ENCODE measurements at places on chromosomes 4 and X.

- DNase-seq = no peak
These were observed 71.4 kb downstream of the LDB2 start for GRCh38 chr4:16827045-16827444.

GRCh38 chrX:23422912-23423311 lies 88.3 kb downstream of the PTCHD1 start:
- no peak for DNase-seq

- no peak for DNase-seq
These were observed 71.8 kb downstream of the PRKG2 start for GRCh38 chr4:81143183-81143582.

DNA sequence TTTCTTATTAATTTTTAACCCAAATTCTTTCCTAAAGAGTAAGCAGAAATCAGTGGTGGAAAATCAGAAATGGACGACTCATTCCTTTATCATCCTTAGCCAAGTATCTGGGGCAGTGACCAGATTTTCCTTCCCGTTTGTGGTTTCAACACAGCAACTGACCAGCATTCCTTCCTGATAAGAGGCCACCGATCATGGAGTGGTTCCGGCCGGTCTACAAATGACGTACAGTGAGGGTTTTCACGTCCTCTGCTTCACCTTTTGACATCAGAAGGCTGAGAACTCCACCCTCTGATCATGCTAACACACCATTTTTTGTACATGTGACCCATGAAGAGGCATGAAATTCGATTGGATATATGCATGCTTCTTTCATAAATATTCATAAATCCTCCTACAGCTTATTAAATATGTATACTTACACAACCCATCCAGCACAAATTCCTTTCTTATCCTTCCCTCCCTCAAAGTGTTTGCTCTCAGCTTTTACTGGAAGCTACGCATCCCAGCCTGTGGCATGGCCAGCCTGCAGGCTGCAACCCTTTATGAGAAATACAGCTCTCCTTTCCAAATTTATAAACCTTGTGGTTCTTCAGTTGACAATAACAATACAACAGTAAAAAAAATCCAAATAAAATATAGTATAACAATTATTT lies 173.0 kb upstream of the CASK start:
- peak; percentile 91 for DNase-seq

- no peak for DNase-seq
These were observed 29.1 kb downstream of the STAG2 start for GRCh38 chrX:123990602-123991001.

- DNase-seq = no peak
These were observed 473.8 kb downstream of the SPRY1 start for GRCh38 chr4:123870216-123870876.

GRCh38 chr4:25065431-25065858 lies 34.7 kb upstream of the LGI2 start:
- no peak for DNase-seq

DNA sequence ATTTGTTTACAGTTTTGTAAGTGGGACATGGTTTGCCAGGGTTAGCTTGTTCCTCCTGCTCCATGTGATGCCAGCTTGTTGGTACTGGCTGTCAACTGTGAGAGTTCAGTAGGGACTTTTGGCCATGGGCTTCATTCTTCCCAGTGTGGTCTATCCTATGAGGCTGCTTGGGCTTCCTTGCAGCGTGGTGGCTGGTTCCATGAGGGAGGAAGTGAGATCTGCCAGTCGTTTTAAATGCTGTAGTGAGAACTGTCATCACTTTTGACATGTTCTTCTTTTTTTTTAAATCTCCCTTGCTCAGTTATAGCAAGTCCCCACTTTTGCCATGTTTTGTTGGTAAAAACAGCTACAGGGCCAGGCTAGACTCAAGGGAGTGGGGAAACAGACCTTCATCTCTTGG lies 15.9 kb downstream of the NSD2 start:
- no peak for DNase-seq

- DNase-seq = no peak
These were observed 78.3 kb upstream of the RASGEF1B start for GRCh38 chr4:81549984-81550383.

- no peak for DNase-seq
These were observed 54.9 kb downstream of the WDR19 start for GRCh38 chr4:39237179-39237578.

Measured in astrocyte of the spinal cord (primary cell).